Fibroblast of the aortic adventitia (primary cell): ENCODE measurements at places on chromosomes 6 and 20. TPM values are rescaled to one million over a fixed set of nuclear protein-coding genes. Genes with fewer than 3 reads are reported as not detected.

Gene GTSF1L
- total RNA-seq, result not detected in 2 replicates

Gene TNNC2
- total RNA-seq, result 0.45 and 1.8 TPM in 2 replicates

DNA sequence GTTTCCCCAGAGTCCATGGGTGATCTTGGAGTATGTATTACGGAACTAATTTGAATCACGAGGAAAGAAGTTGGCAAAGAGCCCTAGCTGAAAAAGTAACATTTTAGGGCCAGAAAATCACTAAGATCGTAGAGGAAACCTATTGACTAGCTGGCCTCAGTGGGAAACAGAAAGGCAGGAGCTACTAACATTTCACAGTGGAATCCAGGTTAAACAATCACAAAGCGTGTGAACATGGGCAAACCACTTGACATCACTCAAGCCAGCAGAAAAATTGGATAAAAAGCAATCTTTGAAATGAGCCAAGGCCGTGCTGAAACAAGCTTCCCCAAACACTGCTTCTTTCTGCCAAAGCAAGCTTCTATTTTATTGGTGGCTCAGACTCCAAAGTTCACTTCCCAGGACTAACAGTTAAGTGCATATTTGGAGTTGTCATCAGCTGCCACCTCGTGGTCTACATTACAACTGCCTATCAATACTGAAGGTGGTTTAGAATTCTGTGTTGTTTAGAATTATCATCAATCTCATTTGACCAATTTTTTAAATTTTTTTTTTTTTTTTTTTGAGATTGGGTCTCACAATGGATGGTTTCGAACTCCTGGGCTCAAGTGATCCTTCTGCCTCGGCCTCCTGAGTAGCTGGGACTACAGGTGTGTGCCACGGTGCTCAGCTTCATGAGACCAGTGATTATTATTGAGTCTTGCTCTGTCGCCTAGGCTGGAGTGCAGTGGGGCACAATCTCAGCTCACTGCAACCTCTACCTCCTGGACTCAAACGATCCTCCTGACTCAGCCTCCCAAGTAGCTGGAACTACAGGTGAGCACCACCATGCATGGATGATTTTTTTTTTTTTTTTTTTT, 10.6 kb downstream of the RPS10 start:
- DNase-seq, result peak; percentile 93

GRCh38 chr6:55009131-55009530, 162.6 kb downstream of the FAM83B start:
- DNase-seq, result no peak

GRCh38 chr6:8054276-8054675, 9.9 kb downstream of the BLOC1S5 start:
- DNase-seq, result peak; percentile 47

DNA sequence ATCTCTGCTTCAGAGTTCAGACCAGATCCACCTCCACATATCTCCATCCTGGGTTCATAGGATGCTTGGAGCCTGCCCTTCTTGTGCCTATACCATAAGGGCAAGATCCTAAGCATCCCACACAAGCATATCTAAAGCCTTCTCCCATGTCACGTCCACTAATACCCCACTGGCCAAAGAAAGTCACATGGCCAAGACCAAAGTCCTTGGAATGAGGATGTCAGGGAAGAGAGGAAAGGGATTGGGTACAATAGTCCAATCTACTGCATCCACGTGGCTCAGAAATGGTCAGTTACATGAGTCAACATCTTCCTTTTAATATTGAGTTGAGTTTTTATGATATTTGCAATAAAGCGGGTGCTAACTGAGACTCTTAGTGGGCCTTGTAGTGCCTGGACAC, 515.9 kb upstream of the SULF2 start:
- no peak for DNase-seq

- peak; percentile 40 for DNase-seq
These were observed 1235.4 kb upstream of the GJE1 start for GRCh38 chr6:140897349-140897748.

GRCh38 chr20:564192-564591, 20.6 kb upstream of the CSNK2A1 start:
- DNase-seq, result no peak

GRCh38 chr6:2970753-2971419, 481 bp downstream of the SERPINB6 start:
- peak; percentile 43 for DNase-seq

DNA sequence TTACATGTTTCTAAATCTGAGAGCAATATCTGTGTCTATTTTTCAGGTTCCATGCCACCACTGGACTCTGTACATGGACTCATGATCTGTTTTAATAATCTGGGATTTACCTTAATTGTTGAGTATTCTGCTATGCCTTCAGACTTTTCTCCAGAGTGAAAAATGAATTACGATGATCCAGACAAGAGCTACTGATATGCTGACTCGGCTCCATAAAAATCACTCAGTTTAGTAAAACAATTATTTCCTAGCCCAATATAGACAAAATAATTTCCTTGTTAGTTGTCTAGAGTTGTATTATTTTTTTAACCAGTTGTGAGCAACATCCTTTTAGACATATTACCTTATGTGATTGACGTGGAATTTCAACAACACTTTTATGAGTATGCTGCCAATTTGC, 736.8 kb downstream of the RFPL4B start:
- no peak for DNase-seq
